ENCODE measurements at places on chromosomes 5 and 9. TPM values are rescaled to one million over a fixed set of nuclear protein-coding genes. Genes with fewer than 3 reads are reported as not detected.
A peak's percentile ranks its signal among the peaks of the same experiment; 100 is the strongest.

GRCh38 chr5:94544031-94544650 is 74.3 kb downstream of the KIAA0825 start:
- no peak for DNase-seq

GRCh38 chr9:91589101-91589553 is 165.5 kb upstream of the NFIL3 start:
- no peak for DNase-seq

DNA sequence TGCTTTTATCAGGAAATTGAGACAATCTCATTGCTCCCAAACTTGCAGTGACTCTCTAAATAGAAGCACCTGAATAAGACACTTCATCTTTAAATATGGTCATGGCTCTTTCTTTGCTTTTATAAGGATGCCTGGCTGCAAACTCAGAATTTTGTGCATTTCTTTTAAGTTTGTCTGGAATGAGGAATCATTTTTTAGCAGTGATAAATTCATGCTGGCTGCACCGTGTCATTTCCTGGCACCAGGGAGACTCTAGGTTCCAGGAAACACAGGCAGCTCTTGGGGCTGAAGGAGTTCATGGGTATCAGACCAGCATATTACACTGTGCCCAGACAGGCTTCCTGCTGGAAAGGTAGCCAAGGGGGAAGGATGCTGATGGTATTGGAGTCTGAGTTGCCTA is 109.9 kb downstream of the NUDT12 start:
- DNase-seq: no peak

- no peak for DNase-seq
Measured at GRCh38 chr5:38846379-38847011, 683 bp downstream of the OSMR start.

DNA sequence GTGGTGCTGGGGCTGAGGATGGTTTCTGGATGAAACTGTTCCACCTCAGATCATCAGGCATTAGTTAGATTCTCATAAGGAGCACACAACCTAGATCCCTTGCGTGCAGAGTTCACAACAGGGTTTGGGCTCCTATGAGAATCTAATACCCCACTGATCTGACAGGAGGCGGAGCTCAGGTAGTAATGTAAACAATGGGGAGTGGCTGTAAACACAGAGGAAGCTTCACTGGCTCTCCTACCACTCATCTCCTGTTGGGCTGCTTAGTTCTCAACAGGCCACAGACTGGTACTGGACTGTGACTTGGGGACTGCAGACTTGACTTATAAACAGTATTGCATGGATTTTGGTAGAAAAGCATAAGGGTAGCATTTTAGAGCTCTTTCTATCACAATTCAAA is 870.7 kb upstream of the CDH10 start:
- DNase-seq: no peak

- no peak for DNase-seq
Measured at GRCh38 chr5:139468421-139468931, 2.3 kb upstream of the SMIM33 start.

- peak; percentile 52 for DNase-seq
Measured at GRCh38 chr5:18749763-18750162, 1115.5 kb downstream of the TAF11L14 start.

DNA sequence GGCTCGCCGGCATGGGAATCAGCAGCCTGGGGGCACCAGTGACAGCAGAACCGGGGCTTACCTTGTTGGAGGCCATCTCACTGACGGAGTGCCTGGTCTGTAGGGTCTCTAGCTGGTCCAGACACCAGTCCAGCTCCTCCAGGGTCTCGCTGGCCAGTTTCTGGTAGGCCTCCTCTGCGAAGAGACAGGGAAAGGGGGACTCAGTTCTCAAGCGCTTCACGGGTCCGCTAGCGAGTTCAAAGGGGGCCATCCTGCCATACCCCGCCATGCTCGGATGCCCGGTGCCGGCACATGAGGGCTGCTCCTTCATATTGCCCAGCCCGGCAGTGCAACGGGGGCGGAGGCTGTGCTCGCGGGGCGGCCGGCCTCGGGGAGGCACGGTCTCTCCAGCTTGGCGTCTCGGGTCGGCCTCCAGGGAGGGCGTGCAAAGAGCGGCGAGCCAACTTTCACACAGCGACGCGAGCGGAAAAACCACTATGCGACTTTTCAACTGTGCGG is 456.0 kb downstream of the RAB3C start:
- DNase-seq: no peak

DNA sequence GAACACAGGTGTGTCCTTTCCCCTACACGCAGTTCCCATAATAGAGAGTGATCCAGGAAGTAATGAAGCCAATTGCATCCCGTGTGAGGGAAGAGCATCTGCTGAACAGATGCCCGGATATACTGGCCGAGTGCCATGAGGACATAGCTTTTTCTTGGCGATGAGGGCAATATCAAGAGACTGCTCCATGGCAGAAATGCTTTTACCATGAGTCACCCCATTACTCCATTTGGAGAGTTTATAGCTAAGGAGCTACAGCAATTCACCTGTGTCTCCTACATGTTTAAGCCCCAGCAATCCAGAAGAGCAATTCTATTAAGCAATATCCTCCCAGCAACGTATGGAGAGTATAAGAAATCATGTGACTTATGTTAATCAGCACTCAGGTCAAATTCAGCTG is 222.0 kb upstream of the KLF4 start:
- no peak for DNase-seq

GRCh38 chr9:109560470-109561132 is 62.5 kb upstream of the PTPN3 start:
- no peak for DNase-seq

GRCh38 chr5:102762562-102763227 is 7.6 kb downstream of the PAM start:
- DNase-seq: no peak

DNA sequence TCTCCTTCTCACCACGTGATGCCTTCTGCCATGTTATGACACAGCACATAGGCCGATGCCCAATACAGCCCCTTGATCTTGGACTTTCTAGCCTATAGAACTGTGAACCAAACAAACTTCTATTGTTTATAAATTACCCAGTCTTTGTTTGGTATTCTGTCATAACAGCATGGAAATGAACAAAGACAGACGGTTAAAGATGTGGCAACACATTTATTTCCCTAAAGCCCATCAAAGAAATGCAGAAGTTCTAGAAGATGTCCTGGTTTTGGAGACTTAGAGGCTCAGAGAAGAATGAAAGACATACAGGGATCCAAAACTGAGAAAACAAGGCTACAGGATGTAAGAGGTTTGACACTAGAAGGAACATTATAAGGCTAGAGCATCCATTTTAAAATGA is 600.8 kb upstream of the DAB2 start:
- no peak for DNase-seq

- no peak for DNase-seq
Measured at GRCh38 chr9:23041466-23041865, 594.8 kb downstream of the DMRTA1 start.

- DNase-seq: no peak
Measured at GRCh38 chr5:158234323-158235158, 375.6 kb upstream of the CLINT1 start.

- DNase-seq: no peak
Measured at GRCh38 chr9:81906671-81907070, 21.6 kb upstream of the SPATA31D4 start.

GRCh38 chr9:131319486-131319885 is 30.0 kb downstream of the PLPP7 start:
- no peak for DNase-seq

DNA sequence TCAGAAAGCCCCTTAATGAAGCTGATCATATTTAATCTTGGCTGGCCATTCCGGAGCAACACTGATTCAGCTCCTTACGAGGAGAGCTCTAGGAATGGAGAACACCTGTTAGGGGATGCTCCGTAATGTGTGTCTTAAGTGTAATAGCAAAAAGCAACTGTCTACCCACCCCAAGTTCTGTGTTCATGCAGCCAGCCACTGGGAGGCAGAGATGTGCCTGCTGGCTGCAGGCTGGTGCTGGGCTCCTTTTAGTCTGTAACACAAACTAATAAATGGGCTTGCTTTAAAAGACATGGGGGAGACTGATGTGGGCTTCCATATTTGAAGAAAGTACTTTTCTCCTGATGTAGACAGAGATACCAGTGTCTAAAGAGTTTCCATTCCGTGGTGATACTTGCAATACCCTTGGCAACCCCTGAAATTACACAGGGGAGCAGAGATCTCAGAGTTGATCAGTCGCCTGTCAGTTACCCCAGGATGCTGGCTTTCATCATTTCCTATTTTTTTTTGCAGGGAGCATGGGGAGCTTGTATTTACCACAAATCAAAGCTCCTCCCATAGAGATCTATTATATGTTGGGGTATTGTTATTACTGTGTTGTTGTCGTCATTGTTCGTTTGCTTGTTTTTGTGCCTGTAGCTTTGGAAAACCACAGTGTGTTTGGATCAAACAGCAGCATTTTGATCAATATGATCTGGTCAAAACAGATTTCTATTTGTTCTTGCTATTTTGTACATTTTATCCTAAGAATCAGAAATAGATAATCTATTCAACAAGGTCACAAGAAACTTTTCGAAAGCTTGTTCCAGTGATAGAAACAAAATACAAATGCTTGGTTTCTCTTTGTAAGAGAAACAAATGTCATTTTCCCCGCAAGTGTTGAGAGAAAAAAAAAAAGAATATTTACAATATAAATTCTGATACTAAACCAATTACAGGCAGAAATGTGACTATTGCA is 65.8 kb downstream of the MTX3 start:
- peak; percentile 18 for DNase-seq

GRCh38 chr5:2744485-2744884 is 7.0 kb downstream of the IRX2 start:
- no peak for DNase-seq

DNA sequence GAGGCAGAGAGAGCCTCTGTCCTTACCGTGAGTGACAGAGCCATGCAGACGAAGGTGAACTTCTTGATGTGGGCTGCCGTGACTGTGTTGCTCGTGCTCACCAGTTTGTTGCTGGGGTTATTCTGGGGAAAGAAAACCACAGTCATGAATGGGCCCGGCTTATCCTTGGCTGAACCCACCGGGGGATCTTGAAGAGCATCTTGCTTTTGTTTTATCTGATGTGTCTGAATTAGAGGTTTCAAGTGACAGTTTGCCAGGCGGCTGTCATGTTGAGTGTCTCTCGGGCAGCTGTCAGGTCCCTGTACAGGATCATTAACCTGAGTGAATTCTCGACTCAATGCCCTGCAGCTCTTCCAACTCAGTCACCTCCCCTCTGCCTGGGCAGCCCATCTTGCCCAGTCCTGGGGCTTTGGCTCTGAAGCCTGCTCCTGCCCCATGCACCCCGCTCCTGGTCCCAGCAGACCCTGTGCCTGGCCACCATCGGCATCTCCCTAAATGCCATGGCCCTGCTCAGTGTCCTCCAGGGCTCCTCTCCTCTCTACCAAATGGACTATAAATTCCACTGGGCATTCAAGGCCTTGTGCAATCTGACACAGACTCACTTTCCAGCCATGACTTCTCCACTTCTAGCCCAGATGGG is 77.4 kb downstream of the OTULIN start:
- DNase-seq: peak; percentile 7

DNA sequence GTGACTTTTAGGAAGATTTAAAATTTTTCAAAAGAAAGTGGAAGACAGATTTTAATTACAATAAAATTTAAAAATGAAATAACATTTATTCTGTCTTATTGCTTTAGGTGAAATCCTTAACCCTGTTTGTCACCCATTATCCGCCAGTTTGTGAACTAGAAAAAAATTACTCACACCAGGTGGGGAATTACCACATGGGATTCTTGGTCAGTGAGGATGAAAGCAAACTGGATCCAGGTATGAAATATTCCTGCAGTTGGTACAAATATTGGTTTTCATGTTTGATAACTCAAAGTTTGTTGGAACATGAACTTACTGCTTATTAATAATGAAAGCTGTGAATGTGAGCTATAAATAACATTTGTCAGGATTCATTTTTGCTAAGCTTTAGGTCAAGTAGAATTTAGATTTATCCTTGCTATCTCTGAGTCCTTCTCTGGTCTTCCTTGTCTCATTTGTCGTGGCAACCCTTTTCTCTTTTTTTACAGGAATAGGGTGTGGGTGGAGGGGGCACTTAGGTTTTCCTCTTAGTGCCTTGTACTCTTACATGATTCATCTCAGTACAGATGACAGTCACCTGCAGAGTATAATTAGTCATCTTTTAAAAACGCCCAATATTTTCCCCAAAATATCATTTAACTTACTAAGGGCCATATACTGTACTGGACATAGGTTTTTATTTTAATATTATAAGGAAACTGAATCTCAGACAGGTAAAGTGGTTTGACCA is 95.3 kb upstream of the RASGRF2 start:
- DNase-seq: peak; percentile 34

DNA sequence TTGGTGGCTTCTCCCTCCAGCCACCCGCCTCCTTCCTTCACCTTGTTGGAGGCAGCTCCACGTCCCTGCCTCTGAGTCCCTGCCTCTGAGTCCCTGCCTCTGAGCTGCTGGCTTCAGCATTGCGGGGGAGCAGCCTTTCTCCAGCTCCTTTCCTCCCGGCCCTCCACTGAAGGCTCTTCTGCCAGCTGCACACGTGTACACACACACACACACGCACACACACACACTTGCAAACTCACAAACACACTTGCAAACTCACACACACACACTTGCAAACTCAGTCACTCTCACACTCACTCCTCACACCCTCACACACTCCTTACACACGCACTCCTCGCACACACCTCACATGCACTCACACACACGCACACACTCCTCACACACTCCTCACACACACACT is 45.1 kb downstream of the C9orf50 start:
- no peak for DNase-seq

DNA sequence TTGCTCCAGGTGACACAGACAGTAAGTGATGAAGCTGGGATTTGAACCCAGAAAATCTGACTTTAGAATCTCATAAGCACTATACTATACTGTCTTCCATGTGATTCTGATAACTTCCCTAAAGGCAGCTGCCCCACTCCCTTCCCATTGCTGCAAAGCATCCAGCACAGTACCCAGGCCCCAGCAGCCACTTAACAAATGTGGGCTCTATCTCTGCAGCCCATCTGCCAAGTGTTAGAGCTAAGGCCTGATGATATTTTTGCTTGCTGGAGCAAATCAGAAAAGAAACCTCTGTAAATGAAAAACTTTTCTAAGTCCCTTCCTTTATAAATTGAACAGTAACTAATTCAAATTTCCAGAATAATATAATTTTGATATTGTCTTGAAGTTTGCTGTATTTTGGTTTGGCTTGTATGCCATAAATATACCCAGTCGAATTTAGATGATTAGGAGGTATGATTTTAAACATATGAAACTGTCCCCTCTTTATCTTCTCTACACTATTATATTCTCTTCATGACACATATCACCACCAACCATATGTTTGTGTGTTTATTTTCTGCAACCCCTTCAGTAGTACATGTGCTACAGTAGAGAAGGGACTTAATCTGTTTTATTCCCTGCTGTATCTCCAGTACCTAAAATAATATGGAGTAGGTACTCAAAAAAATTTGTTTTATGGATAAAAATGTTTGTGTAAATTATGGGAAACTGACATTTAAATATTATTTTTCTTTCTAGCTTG is 63.8 kb downstream of the SMIM15 start:
- no peak for DNase-seq

DNA sequence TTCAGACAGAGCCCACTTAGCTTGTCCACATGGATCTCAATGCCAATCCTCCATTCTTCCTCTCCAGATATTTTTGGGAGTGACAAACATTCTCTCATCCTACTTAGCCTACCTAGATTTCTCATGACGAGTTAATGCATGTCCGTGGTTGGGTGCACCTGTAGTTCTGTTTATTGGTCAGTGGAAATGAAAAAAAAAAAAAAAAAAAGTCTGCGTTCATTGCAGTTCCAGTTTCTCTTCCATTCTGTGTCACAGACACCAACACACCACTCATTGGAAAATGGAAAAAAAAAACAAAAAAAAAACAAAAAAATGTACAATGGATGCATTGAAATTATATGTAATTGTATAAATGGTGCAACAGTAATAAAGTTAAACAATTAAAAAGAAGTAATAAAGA is 59.0 kb downstream of the BASP1 start:
- DNase-seq: no peak

INSL6 gene
- not detected for total RNA-seq

CARD6 gene
- 0.76 TPM for total RNA-seq

C5orf52 gene
- not detected for total RNA-seq

SEMA6A gene
- total RNA-seq: 0.50 TPM
